ENCODE measurements at places on chromosomes 5 and 9.
A peak's percentile ranks its signal among the peaks of the same experiment; 100 is the strongest.

DNA sequence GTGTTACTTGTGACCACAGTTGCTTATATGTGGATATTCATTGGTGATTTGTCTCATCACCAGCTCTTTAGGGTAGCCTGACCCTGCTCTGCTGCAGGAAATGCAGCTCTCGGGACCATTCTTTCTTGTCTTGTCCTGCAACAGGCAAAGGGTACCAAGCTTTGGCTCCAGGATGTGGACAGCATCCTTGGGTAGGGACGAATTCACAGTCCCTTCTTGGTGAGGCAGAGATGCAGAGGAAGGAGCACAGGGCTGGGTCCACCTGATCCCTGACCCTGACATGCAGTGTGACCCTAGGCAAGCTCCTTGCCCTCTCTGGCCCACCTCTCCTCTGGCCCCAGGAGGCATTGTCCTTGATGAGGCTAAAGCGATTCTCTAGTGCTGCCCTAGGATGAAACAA, 37.0 kb upstream of the SYNPO start:
- no peak for DNase-seq

DNA sequence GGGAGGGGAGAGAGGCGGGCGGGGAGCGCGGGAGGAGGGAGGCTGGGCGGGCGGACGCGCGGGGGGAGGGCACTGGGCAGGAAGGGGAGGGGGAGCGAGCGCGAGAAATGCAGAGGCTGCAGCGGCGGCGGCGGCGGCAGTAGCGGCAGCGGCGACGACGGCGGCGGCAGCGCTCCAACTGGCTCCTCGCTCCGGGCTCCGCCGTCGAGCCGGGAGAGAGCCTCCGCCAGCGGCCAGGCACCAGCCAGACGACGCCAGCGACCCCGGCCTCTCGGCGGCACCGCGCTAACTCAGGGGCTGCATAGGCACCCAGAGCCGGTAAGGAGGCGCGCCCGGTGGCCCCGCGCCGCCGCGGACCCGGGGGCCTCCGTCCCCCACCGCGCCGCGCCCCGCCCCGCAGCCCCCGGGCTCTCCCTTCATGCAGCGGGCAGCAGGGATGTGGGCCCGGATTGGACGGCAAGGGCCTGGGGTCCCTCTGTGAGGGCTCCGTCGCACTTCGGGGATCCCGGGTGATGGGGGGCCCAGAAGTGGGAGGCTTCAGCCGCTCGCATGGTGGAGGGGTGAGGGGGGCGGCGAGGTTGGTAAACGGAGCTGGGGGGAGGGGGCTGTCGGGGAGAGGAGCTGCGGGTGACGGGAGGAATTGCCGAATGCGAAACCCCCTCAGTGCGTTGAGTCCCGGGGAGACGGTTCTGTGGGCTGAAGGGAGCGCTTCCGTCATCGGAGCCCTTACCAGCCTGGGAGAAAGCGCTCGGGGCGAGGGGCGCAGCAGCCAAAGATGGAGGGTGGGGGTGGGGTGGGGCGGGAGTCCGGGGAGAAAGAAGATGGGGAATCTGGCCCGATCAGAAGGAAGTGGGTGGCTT, at the start of gene BASP1:
Gene BASP1 (plus strand): TSS at position 139 of the 860 bp plus-strand sequence. CDS start 57,586 bp downstream, outside the sequence.
- DNase-seq, result peak; percentile 28

- no peak for DNase-seq
These were observed 126.1 kb downstream of the NPR3 start for GRCh38 chr5:32837211-32837610.

DNA sequence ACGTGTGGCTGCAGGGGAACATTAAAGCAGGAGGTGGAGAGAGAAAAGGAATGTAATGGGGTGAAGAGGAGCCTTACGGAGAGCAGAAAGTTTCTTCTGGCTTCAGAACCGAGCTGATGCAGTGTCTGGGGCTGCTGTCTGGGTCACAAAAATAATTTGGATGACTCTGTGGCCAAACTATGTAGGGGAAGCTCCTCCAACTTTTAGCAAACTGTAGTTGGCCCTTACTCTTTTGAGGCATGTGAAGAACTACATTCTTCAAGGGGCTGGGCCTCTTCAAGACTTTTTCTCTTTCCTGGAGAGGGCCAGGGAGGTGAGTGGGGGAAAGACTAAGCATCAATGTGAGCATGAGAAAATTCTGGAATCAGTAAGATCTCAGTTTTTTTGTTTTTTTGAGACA, 31.9 kb upstream of the SPARC start:
- no peak for DNase-seq

GRCh38 chr5:178762391-178762790, 31.9 kb upstream of the ZNF354A start:
- DNase-seq, result no peak

GRCh38 chr5:97842687-97843086, 659.6 kb upstream of the RIOK2 start:
- DNase-seq, result no peak

GRCh38 chr5:154654486-154655371, 100.4 kb upstream of the LARP1 start:
- DNase-seq, result no peak

- no peak for DNase-seq
These were observed 37.6 kb downstream of the SYK start for GRCh38 chr9:90839183-90839728.

GRCh38 chr5:137296213-137296781, 202.8 kb downstream of the SPOCK1 start:
- DNase-seq, result peak; percentile 52

All from left renal cortex interstitium (tissue), 4 donors.